ENCODE measurements at places on chromosomes 4 and X.
A peak's percentile ranks its signal among the peaks of the same experiment; 100 is the strongest.

GRCh38 chr4:110508827-110509710 is 33.1 kb downstream of the ENPEP start:
- no peak for DNase-seq

DNA sequence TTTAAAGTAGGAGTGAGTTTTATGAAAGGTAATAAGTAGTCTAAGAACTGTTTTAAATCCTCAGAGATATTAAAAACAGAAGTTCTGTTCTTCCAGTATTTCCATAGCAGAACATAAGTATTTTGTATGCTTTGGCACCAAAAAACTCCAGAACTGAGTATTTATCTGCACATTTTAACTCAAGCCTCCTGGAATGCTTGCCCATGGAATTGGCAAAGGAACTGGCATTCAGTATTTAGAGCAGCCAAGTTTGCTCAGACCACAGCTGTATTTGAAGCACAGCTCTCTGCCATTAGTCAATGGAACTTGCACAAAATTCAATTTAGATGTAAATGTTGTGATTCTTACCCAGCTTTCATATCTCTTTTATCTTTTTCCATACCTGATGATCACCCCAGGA is 42.2 kb downstream of the NDNF start:
- no peak for DNase-seq

GRCh38 chr4:2287594-2287915 is 25.6 kb upstream of the MXD4 start:
- no peak for DNase-seq

- no peak for DNase-seq
These were observed 261.0 kb upstream of the NDST3 start for GRCh38 chr4:117773064-117773936.

DNA sequence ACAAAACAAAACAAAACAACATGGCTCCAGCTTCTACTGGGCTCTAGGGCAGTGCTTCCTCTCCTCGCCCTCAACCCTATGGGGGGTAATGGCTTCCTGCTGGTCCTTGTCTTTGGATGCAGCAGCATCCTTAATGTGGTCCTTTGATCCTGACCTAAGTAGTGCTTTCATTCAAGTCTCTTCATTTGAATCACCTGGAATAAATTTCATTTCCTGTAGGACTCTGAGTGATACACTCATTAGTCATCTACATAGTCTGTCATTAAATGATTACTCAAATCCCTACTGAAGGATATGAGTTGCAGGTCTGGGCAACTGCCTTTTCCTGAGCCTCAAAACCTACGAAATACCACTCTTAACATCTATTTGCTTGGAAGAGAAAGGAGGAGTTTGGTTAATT is 54.5 kb downstream of the RHOH start:
- DNase-seq = no peak

DNA sequence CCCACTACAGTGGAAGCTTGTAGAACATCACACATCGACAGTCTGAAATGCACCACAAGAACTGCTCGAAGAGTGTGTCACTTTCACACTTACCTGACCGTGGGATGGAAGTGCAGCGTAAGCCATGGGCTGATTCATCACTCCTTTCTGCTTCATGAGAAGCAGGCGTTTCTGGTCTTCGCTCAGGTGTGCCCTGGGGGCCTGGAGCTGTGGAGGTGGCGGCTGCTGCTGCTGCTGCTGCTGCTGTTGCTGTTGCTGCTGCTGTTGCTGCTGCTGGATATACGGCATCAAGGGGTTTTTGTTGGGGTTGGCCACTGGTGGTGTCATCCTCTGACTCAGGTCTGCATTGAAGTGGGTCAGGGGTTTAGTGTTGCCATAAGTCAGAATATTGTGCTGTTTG is 223.6 kb downstream of the MGST2 start:
- no peak for DNase-seq

GRCh38 chrX:152843852-152844251 is 13.0 kb downstream of the NSDHL start:
- no peak for DNase-seq

GRCh38 chrX:130176354-130176776 is 4.6 kb downstream of the RAB33A start:
- DNase-seq = no peak

DNA sequence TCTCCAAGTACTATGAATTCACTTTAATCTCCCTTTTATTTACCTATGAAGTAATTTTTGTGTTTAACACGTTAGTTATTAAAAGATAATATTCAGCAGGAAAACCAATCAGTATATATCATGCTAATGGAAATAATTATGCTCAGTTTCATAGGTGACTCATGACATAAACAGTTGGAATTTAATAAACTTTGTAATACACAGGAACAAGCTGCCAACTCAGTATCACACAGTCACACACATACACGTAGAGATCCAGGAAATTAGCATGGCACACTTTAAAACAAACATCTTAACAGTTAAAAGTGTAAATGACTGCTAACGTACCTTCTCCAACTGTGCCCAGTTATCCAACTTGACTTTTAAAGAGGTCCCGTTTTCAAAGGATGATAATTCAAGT is 2.3 kb downstream of the SPATA4 start:
- no peak for DNase-seq

DNA sequence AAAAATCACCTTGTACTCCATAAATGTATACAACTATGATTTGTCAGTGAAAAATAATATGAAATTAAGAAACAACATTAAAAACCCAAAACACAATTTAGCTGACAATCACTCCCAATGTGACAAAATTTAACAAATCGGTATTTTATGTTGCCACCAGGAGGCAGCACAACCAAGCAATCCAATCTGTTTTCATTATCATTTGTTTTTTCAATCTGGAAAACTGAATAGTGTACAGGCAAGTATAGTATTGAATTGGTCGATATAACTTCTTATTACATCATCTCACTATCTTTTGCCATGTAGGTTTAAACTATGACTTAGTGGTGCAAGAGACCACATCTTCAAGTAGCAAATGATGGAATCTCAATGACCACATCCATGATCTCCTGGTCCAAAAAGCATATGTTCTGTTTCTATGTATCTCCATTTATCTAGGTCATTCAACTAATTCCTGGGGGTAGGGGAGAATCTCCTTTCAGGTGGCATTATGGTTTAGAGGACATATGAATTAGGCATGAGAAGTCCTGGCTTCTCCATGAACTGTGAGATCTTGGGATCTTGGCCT is 112.9 kb upstream of the AGA start:
- DNase-seq = no peak

DNA sequence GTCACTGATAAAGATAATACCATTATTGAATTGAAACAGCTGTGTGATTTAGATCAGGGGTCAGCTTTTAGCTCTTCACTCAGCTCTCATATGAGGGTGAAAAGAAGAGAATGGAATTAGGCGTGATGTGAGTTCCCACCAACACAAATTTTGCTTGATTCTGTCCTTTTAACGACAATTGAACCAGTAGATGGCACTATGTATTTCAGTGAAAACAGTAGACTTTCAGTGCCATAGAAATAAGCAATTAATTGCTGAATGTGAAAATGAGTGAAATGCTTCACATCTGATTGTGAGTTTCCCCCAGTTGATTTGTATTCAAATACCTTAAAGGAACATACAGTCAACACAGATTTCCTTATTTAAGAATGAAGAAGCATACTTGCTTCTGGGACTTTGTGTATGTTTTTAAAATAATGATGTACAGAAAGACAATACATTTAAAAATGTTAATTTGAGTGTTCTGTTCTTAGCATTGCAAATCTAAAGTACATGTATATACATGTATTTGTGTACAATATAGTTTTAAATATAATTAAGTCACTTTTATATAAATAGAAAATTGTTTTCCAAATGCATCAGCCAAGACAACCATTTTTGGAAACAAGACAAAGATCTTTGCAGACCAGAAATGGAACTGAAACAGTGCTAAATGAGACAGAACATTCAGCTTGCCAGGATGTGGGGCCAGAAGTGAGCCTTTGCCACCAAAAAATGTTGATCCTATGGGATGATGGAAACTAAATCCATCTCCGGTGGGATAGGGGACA is 178.8 kb downstream of the SNCA start:
- DNase-seq = no peak

DNA sequence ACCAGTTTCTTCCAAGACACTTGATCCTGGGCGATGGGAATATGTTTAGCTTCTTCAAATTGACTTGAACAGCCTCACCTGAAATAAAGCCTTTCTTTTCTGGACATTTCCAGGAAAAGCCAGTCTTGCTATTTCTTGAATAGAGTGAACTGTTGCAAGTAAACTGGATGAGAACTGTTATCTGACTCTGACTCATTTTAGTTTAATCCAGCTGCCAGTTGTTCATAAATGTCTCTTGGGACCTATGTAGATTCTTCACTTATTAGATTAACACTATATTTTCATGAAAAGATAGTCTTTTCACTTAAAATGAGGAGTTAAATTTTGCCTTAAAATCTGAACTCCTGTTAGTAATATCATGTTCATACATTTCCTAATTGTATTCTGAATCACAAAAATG is 615.4 kb upstream of the GALNT7 start:
- no peak for DNase-seq

DNA sequence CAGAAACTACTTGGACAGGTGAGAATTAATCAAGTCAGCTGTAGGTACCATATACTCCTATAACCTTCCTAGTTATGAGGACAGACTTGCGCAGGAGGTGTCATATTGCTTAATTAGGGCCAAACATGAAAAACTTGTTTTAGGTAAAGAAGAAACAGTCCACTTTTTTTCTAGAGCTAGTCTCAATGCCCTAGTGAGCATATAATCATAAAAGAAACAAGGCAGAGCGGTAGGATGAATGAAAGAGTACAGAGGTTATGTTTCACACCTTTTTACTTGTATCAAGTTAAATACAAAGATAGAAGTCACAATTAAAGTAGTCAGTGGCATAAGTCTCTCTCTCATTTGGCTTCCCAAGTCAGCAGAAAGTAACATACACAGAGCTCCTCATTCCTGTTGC is 88.9 kb downstream of the RPS6KA6 start:
- no peak for DNase-seq

DNA sequence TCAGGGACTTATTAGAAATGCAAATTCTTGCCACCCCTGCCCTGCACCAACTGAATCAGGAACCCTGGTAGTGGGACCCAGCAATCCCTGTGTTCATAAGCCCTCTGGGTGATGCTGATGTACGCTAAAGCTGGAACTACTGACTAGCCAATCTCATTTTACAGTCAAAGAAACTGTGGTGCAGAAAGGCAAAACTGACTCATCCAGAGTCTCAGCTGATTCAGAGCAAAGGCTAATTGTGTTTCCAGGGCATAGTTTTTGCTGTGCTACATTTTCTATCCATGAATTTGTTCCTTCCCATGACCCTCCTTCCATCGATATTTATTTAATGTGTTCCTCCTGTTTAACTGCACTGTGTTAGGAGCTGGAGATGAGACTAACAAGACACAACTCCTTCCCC is 207.5 kb downstream of the REPS2 start:
- no peak for DNase-seq

DNA sequence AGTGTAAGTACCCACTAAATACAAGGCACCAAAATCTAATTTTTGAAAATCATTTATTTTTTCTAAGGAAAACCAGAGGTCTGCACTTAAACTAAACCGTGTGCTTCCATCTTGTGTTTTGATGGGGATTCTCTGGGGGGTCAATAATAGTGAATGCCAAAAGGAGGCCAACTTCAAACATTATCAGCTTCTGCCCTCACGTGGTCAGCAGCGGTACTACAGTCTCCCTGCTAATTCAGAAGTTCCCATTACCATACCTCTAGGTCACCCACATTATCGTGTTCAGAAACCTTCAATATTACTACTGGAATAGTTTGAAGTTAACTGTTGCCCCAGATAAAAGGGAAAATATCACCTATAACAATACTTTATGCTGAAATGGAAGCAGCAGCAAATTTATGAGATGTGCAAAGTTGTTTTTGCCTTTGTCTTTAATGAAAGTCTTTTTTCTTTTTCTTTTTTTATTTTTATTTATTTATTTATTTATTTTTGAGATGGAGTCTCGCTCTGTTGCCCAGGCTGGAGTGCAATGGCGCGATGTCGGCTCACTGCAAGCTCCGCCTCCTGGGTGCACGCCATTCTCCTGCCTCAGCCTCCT is 17.3 kb downstream of the CTPS2 start:
- DNase-seq = peak; percentile 21

- peak; percentile 41 for DNase-seq
These were observed 650.8 kb upstream of the DIPK2B start for GRCh38 chrX:45851434-45851991.

DNA sequence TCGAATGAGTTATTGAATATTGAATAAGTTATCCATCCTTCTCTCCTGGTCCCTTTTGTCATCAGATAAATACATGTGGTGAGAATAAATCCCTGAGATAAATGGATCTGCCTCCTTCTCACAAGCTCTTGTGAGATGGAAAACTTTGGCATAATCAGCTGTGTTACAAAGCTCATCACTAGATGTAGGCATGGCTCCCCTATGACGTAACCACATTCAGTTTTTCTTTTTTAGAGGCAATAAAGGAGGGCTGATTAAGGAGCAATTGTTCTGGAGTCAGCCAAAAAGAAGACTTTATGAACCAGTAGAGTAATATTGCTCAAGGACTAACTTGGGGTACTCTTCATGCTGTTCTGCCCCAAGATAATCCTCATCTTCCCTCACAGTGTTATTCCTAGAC is 90.5 kb upstream of the GATB start:
- no peak for DNase-seq

DNA sequence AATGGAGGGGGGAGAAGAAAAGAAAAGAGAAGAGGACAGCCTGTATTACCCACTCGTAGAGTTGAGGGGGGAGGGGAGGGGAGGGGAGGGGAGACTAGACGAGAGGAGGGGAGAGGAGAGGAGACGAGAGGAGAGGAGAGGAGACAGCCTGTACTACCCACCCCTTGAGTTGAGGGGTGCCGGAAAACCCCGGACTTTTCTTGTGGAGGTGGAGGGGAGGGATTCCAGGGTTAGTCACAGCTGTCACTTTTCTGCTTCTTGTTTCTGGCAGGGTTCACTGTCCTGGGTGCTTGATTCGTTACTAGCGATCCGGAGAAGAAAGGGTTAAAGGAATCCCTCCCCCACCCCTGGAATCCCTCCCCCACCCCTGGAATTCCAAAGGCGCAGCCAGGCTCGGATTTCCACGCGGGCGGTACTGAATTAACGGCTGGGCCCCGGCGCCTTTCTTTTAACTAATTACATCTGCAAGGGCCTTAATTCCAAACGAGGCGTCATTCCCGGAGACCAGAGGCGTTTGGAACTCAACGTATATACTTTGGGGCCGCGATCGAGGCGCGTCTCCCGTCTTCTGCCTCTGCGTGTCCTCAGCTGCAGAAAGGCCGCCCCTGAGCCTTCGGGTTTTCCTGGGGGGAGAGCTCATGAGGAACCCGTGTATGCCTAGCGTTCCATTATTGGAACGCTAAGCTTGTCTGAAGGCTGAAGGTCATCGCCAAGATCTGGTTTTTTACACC is 20.1 kb upstream of the CSF2RA start:
- no peak for DNase-seq

Measured in stimulated activated CD8-positive, alpha-beta memory T cell treated with anti-CD3 and anti-CD28 coated beads, Interleukin-4, amount 100 ng/mL, for 4 hours (primary cell).